ENCODE measurements at places on chromosomes 3 and 15. TPM values are rescaled to one million over a fixed set of nuclear protein-coding genes. Genes with fewer than 3 reads are reported as not detected.

Gene HHATL
- total RNA-seq: not detected

Gene TGFBR2
- total RNA-seq: 99.1 TPM

GRCh38 chr3:88986834-88987233, 120.6 kb upstream of the EPHA3 start:
- no peaks in the 10 kb centered on the region for H3K36me3 ChIP-seq
- no peak overlapping the region for H3K4me3 ChIP-seq
- no peaks in the 10 kb centered on the region for H3K4me1 ChIP-seq
- no peak overlapping the region for H3K27ac ChIP-seq
- no peaks in the 10 kb centered on the region for H3K27me3 ChIP-seq

GRCh38 chr15:29134239-29134638, 135.4 kb downstream of the NSMCE3 start:
- H3K4me1 ChIP-seq: no peaks in the 10 kb centered on the region
- H3K4me3 ChIP-seq: no peak overlapping the region
- no peaks in the 10 kb centered on the region for H3K36me3 ChIP-seq
- no peak overlapping the region for H3K27ac ChIP-seq

- peaks cover 66% of the 10 kb centered on the region for H3K4me1 ChIP-seq
- no peak for DNase-seq
- no peaks in the 10 kb centered on the region for H3K27me3 ChIP-seq
- H3K27ac ChIP-seq: no peak overlapping the region
- no peaks in the 10 kb centered on the region for H3K36me3 ChIP-seq
- no peak overlapping the region for H3K4me3 ChIP-seq
These were observed 265.8 kb downstream of the RPLP1 start for GRCh38 chr15:69718436-69718835.

Gene ADGRG7
- not detected for total RNA-seq

DNA sequence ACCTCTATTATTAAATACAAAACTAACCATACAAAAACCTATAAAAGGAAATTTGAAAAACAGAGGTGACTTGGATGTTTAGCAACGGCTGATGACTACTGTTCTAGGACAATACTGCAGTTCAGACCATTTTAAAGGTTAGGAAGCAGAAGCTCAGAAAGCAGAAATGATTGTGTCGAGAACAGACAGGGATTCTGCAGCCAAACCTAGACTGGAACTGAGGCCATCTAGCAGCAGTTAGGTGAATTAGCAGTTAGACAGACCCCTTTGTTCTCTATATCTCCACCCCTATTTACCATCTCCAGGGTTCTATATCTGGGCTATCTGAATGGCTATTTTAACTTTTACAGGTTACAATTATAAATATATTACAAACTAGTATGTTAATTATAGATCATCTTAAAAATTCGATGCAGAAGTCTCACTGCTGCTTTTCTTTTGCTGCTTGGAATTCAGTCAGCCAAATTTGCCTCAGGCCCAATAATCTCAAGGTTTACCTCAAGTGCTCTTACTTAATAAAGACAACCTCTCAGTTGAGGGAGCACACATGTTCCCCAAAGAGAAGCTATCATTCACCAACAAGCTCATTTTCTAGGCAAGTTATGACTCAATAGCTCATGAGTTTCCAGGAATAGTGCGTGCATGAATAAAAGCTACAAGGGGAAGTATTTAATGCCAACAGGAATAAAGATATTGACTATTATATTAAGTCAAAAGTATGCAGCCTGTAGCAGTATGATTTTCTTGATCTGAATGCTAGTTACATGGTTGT, 9.3 kb upstream of the IL1RAP start:
- peaks cover 26% of the 10 kb centered on the region for H3K27me3 ChIP-seq
- no peak overlapping the region for H3K4me3 ChIP-seq
- no peak for DNase-seq
- no peaks in the 10 kb centered on the region for H3K4me1 ChIP-seq
- H3K36me3 ChIP-seq: no peaks in the 10 kb centered on the region

- H3K36me3 ChIP-seq: no peaks in the 10 kb centered on the region
- peaks cover 1% of the 10 kb centered on the region for H3K27me3 ChIP-seq
- DNase-seq: no peak
- no peak overlapping the region for H3K4me3 ChIP-seq
- H3K4me1 ChIP-seq: no peaks in the 10 kb centered on the region
These were observed 56.7 kb upstream of the LMCD1 start for GRCh38 chr3:8444883-8445282.

DNA sequence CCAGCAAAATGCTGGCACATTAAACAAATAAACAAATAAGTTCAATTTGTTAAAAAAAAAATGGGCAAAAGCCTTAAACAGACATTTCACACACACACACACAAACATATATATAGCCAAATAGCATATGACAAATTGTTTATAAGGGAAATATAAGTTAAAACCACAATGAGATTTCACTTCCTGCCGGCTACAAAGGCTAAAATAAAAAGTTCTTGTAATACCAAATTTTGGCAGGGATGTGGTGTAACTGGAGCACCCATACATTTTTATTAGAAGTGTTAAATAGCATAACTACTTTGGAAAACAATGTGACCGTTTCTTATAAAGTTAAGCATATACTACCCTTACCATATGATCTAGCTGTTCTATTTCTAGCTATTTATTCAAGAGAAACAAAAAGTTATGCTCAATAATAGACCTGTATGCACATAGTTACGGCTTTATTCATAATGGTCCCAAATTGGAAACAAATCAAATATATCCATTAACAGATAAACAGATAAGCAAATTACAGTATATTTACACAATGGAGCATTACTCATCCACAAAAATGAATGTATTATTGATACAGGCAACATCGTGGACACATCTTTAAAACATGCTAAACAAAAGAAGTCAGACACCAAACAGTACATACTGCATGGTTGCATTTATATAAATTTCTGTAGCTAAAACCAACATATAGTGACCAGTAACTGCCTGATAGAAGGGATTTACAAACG, 93.9 kb downstream of the EOMES start:
- peaks cover 2% of the 10 kb centered on the region for H3K36me3 ChIP-seq
- no peak overlapping the region for H3K4me3 ChIP-seq
- H3K27ac ChIP-seq: no peak overlapping the region
- H3K4me1 ChIP-seq: peaks cover 12% of the 10 kb centered on the region

Gene DCLK3
- total RNA-seq: not detected

- DNase-seq: no peak
- no peak overlapping the region for H3K4me3 ChIP-seq
- H3K27me3 ChIP-seq: no peaks in the 10 kb centered on the region
- no peak overlapping the region for H3K27ac ChIP-seq
These were observed 470.5 kb downstream of the EPHA3 start for GRCh38 chr3:89577637-89578530.

DNA sequence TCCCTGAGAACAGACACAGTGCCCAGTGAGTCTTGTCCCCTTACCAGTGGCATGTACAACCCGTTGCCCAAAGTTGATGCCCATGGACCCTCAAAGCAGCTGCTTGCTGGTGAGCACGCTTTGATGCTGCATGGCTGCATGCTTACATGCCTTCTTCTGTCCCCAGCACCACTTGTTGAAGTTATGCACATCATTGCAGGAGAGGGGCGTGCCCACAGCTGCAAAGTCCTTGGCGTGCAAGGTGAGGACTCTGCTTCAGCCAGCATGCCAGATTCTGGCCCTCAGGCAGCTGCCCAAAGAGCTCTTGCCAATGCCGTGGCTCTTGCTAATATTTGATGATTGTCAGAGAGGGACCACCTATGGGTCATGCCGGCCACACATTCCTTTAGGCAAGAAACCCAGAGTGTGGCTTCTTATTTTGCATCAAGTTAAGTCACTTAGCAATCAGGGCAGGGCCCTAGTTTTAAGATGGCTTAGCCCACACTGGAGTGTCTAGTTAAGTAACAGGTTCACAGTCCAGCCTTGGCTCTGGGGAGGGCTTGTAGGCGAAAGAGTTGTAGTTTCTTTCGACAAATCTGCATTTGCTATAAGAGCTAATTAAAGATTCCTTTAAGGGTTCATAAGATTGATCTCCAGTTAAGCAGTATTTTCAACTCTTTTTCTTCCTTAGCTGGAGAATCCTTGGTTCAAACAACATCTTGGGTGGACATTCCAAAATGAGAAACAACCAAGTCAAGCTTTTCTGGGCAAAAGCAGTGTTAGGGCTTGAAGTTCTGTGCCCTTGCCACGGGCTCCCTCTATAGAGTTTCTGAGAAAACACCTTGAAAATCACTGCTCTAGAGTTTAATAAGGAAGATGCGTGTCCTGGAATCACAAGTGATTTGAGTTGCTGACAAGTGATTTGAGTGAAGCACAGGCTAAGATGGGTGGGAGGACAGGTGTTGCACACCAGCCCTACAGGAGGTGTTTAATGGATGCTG, 128.6 kb downstream of the SLCO3A1 start:
- H3K27ac ChIP-seq: no peak overlapping the region
- no peaks in the 10 kb centered on the region for H3K27me3 ChIP-seq
- no peaks in the 10 kb centered on the region for H3K4me1 ChIP-seq
- H3K36me3 ChIP-seq: no peaks in the 10 kb centered on the region
- DNase-seq: no peak
- H3K4me3 ChIP-seq: no peak overlapping the region

DNA sequence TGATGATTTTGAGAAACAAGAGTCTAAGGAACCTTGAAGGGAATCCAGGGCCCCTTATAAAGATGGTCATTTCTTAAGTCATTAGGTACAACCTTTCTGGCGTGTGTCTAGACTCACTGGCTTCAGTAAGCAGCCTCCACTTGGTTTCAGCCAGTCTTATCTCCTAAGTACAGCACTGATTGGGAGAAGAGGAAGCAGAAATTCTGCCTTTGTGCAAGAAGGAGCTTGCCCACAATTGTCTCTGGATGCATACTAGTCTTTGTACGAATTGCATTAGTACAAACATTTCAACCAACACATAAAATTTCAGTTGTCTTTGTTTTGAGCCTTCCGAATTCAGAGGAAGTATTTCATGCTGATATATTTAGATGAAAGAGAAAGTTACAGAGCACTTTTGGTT, 139.4 kb downstream of the SLCO3A1 start:
- H3K36me3 ChIP-seq: no peaks in the 10 kb centered on the region
- H3K27ac ChIP-seq: no peak overlapping the region
- no peaks in the 10 kb centered on the region for H3K4me1 ChIP-seq

GRCh38 chr15:63593705-63594671, 3.2 kb upstream of the FBXL22 start:
- no peaks in the 10 kb centered on the region for H3K27me3 ChIP-seq
- no peak for DNase-seq
- peaks cover 52% of the 10 kb centered on the region for H3K36me3 ChIP-seq
- H3K4me1 ChIP-seq: peaks cover 71% of the 10 kb centered on the region

Gene LRRN1
- total RNA-seq: 0.81 TPM

DNA sequence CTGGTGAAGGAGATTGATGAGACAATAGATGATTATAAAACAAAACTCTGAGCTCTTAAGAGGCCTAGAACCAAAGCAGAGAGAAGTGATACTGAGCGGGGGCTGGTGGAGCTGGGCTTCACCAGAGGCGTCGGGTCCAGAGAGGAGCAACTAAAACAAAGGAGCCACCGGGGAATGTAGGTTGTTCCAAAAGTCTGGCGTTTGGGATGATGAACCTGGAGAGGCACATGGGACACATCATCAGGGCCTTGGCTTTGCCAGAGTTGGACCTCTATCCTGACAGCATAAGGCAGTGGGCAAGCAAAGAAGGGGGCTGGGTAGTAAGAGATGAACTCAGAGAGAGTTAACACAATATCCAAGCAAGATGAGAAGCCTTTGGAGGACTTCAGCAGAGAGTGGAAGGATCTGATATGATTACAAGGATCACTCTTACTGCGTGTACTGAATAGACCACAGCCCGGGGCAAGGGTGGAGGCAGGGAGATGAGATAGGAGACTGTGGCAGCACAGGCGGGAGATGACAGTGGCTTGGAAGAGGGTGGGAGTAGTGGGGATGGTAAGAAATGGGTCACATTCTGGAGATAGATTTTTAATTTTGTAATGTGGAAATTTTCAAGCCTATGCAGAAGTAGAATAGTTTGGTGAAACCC, 36.0 kb upstream of the RASA2 start:
- DNase-seq: no peak
- peaks cover 5% of the 10 kb centered on the region for H3K4me1 ChIP-seq
- H3K36me3 ChIP-seq: peaks cover 14% of the 10 kb centered on the region
- no peak overlapping the region for H3K4me3 ChIP-seq

DNA sequence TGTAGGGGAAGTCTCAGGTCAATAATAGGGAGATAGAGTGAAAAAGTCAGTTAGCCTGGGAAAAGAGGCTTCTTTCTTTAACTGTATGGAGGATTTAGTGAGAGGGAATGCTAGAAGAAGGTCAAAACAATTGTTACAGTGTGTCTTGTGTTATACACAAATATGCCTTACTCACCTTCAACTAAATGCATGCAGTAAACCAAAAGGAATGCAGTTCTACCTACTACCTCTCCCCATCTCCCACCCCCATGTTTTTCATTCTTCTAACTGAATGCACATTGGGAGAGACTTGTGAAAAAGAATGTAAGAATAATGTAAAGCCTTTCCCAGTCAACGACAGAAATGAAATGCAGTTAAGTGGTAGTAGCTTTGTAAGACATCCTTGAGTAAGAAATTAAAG, 33.8 kb downstream of the CCDC66 start:
- H3K27me3 ChIP-seq: no peaks in the 10 kb centered on the region
- no peak overlapping the region for H3K27ac ChIP-seq
- H3K4me3 ChIP-seq: no peak overlapping the region
- H3K4me1 ChIP-seq: no peaks in the 10 kb centered on the region

GRCh38 chr3:157493627-157494550, 9.3 kb downstream of the VEPH1 start:
- no peaks in the 10 kb centered on the region for H3K36me3 ChIP-seq
- H3K4me1 ChIP-seq: no peaks in the 10 kb centered on the region
- DNase-seq: no peak
- H3K27ac ChIP-seq: no peak overlapping the region
- no peak overlapping the region for H3K4me3 ChIP-seq

DNA sequence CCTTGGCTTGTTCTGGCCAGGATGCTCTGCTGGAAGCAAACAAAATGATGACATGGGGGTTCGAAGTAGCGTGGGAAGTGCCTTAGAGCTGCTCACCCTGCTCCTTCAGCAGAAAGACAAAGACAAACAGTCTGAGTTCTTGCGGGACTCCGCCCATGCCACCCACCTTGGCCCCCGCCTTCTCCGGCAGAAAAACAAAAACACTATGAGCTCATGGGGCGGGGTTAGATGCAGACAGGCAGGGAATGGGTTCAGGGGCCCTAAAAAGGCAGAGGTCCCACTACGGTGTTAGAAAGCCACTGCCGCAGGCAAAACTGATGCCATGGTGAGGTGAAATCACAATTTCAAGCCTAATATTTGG, 9.7 kb upstream of the NCKIPSD start:
- peaks cover 65% of the 10 kb centered on the region for H3K36me3 ChIP-seq
- H3K27me3 ChIP-seq: no peaks in the 10 kb centered on the region
- DNase-seq: no peak
- H3K27ac ChIP-seq: no peak overlapping the region

Gene MYRIP
- total RNA-seq: 0.20 TPM

DNA sequence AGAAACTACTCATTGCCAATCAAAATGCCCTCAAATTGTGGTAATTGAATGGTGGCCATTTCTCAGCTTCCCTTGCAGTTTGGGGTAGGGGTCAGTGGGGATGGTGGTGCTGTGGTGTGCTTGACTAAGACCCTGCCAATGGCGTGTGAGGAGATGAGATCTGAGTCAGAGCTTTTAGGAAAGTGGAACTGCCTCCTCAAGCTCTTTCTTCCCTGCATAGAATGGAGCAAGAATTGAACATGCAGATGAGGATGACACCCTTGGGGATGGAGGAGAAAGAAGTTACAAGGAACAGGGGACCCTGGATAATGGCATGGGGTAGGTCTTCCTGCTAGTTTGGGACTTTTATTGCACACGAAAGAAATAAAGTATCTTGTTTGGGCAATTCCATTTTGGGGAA, 188.0 kb downstream of the PEX5L start:
- H3K4me1 ChIP-seq: no peaks in the 10 kb centered on the region
- no peaks in the 10 kb centered on the region for H3K27me3 ChIP-seq
- H3K27ac ChIP-seq: no peak overlapping the region
- H3K36me3 ChIP-seq: no peaks in the 10 kb centered on the region
- DNase-seq: no peak
